Endothelial cell (in vitro differentiated cells): ENCODE measurements at places on chromosomes 5 and 9. TPM values are rescaled to one million over a fixed set of nuclear protein-coding genes. Genes with fewer than 3 reads are reported as not detected.

TAS2R1 gene
- total RNA-seq: not detected

- no peak overlapping the region for H3K4me3 ChIP-seq
- peak; percentile 41 for DNase-seq
- H3K36me3 ChIP-seq: peaks cover 7% of the 10 kb centered on the region
- no peak overlapping the region for H3K27ac ChIP-seq
- peaks cover 10% of the 10 kb centered on the region for H3K27me3 ChIP-seq
- peaks cover 8% of the 10 kb centered on the region for H3K4me1 ChIP-seq
These were observed 19.5 kb downstream of the BTNL9 start for GRCh38 chr5:181059297-181060230.

- H3K4me1 ChIP-seq: peaks cover 25% of the 10 kb centered on the region
- DNase-seq: no peak
- no peak overlapping the region for H3K27ac ChIP-seq
These were observed 1.5 kb downstream of the CA9 start for GRCh38 chr9:35675204-35675603.

ANKRD34B gene
- 0.62 TPM for total RNA-seq

DNA sequence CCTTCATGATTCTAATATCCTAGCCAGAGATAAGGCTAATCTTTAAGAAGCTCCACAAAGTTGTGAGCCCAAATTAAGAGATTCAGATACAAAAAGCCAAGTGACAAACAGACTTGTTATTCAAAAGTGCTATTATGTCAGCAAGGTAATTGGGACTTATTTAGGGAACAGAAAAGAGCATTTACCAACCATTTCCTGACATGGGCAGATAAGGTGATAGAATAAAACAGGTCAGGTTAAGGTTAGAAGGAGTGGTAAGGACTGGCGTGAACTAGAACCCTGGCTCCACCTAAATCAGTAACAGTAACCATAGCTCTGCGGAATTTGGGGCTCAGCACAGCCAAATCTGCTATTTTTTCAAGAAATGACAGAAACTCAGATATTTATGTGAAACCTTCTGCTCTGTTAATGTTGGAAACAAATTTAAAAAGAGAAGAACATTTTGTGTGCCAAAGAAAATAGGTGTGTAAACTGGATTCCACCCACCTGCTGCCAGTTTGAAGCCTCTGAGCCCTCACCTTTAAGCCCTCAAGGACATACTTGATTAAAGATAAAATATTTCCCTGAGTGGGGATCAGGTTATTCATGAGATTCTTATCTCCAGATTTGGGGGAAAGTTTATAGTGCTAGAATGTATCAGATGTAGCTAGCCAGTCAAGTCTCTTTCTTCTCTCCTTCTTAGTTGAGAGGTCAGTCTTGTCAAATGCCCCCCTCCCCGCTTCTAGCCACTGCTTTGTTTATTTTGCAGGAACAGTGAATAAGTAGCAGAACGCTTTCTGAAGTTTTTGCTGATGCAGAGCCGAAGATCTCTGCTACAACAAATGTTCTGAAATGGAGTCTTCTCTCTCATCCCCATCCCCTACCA lies 10.2 kb upstream of the ERMP1 start:
- H3K27me3 ChIP-seq: peaks cover 2% of the 10 kb centered on the region
- H3K4me1 ChIP-seq: peaks cover 36% of the 10 kb centered on the region
- H3K4me3 ChIP-seq: no peak overlapping the region
- no peaks in the 10 kb centered on the region for H3K36me3 ChIP-seq

TERT gene
- 0.28 TPM for total RNA-seq

DNA sequence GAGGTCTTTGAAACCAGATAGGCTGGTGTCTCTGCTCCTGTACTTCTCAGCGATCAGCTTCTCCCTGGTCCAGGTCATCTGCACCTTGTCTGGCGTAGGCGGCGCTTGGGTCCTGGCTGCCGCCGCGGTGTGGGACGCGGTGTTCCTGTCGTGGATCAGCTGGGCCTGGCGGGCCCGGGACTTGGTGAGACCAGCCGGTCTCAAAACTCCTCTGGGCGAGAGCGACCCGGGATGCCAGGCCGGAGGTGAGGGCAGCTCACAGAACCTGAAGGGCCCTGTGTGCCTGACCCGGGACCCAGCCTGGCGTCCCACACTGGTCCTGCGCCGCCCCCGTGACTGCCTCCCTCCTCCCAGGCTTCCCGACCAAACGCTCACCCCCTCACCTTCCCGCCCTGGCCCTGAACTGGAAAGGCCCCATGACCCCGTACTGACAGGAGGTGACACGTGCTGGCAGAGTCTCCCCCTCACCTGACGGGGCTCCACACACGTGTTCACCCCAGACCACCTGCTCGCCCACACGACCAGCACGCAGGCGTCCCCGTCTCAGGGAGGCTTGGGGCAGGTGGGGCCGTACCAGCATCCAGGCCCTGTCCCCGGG lies 49.0 kb downstream of the NKD2 start:
- H3K4me3 ChIP-seq: no peak overlapping the region
- no peak for DNase-seq
- H3K27me3 ChIP-seq: peaks cover 5% of the 10 kb centered on the region
- no peaks in the 10 kb centered on the region for H3K4me1 ChIP-seq
- H3K27ac ChIP-seq: no peak overlapping the region

TEK gene
- 448 TPM for total RNA-seq

ADAMTS16 gene
- total RNA-seq: 27.8 TPM

- H3K4me1 ChIP-seq: no peaks in the 10 kb centered on the region
- H3K27me3 ChIP-seq: no peaks in the 10 kb centered on the region
- H3K27ac ChIP-seq: no peak overlapping the region
- no peak overlapping the region for H3K4me3 ChIP-seq
- no peak for DNase-seq
- peaks cover 13% of the 10 kb centered on the region for H3K36me3 ChIP-seq
These were observed 63.7 kb downstream of the SHOC1 start for GRCh38 chr9:111730937-111731567.
